ENCODE measurements at places on chromosomes 13 and 19. TPM values are rescaled to one million over a fixed set of nuclear protein-coding genes. Genes with fewer than 3 reads are reported as not detected.

DNA sequence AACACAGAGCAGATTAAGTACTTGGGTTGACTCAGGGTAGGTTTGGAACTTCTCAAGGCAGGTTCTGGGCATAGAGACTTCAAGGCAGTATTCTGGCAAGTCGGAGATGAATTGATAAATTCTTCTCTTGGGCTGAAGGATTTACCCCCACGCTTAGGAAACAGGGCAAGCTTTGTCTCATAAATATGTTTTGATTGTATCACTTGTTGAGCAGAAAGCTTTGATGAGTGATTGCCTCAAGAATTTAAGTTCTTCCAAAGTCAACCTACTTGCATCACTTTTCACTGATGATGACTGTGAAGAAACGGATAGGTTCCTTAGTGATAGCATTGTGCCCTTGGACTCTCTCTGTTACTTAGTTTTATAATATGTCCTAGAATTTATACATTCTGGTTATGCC, 258.6 kb upstream of the DACH1 start:
- DNase-seq: no peak

DNA sequence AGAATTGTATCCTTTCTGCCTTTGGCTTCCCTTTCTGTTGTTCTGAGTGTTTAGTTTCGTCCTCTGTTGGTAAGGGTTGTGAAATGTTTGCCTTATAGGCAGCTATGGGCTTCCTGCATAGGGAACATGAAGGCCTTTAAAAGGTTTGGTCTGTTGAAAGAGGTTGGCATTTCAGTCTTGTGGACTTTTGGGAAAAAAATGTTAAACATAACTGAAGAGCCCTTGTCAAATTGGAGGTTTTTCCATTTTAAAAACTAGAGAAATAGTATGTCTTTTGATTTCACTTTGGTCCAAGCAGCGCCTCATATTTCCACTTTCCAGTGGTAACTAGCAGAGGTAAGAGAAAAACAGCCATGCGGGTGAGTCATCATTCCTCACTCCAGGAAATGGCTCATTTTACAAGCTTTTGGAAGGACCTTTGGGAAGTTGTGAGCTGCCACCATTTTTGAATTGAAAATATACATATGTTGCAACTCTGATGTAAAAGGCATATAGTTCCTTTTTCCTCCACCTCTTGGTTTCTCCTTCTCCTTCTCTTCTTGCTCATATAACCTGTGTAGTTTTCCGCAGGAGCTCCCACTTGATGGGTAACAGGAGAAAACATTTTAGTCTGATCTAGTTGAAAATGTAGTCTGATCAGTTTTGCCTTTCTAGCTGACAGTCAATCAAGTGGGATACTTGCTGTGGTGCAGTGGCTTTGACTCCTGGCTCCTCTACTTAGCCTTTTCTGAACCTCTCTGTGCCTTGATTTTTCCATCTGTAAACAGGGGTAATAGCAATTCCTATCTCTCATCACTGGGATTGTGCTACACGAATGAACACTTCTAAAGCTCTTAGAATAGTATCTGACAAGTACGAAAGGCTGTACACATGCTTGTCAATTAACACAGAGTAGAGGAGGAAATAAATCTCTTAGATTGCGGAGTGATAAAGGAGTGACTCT, 23.0 kb downstream of the GPC6 start:
- DNase-seq: peak; percentile 28

- no peak for DNase-seq
These were observed 22.3 kb downstream of the NLRP11 start for GRCh38 chr19:55809381-55810058.

- peak; percentile 29 for DNase-seq
These were observed 69.6 kb downstream of the ARHGEF7 start for GRCh38 chr13:111184458-111185401.

- no peak for DNase-seq
These were observed 117.6 kb upstream of the SPATA13 start for GRCh38 chr13:24042710-24043440.

SLAIN1 gene
- 27.9 TPM for polyA plus RNA-seq

PLPP2 gene
- 7.3 TPM for polyA plus RNA-seq

DNA sequence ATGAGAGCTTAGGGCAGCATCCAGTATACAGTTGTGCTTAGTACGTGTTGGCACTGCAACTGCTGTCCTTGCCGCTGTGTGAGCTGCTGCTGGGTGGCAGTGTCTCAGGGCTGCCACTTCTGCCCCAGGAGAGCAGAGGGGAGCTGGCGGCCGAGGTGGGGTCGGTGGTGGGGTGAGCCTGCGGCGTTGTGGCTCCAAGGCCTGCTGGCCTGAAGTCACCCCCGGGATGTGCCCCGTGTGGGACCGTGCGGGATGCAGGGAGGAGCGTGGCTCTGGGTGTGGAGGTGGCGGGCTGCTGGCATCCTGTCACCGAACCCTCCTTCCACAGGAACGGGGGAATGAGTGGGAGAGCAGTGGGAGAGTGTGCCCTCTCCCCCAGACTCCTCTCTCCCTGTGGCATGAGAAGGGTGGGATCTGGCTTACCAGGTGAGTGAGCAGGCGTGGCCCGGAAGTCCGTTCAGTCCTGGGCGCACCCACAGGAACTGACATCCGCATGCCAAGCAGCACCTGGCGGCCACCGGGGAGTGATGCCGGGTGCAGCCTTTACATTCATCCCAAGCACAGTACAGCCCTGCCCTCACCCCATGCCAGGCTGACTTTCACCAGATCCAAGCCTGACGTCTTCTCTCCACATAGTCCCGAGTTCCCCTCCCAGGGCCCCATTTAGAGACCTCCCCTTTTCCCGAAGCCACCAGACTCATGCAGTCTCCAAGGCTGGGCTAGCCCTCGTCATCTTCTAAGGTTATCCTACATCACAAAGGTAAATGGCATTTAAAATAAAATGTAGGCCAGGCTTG, 26.6 kb downstream of the MCF2L start:
- DNase-seq: no peak

GRCh38 chr19:40053491-40053890, 2.5 kb downstream of the ZNF780B start:
- no peak for DNase-seq

DNA sequence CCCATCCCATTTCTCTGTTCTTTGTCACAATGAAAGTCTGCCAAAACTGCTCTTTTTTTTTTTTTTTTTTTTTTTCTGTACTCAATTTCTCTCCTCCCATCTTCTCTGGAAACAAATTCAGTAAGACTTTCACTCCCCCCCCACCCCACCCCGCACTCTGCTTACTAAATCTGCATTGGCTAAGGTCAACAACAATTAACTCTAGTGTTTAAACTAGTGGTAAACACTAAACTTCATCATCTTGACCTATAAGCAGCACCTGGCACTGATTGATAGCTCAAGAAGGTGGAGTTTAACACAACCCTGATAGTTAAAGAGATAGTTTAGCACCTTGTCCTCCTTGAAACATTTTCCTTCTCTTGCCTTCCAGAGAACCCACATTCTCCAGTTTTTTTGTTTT, 14.1 kb upstream of the KLF12 start:
- DNase-seq: no peak

EFNA2 gene
- polyA plus RNA-seq: 1.3 TPM

GJA3 gene
- 0.10 TPM for polyA plus RNA-seq

GRCh38 chr19:33434069-33434885, 60.8 kb downstream of the CEBPG start:
- no peak for DNase-seq

DNA sequence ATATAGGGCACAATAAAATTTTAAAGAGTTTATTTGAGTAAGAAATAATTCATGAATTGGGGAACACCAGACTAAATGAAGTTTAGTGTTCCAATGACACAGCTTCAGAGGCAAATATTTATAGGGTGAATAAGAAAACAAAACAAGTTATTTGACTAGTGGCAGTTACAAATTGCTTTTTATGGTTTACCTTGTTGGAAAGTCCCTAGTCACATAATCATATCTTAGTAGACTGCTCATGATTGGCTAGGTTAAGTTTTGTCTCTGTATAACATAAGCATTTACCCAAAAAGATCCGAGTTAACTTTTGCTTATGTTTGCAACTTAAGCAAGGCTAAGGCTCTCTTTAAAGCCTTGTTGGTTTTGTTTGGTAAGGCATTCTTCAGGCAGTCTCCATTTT, 224.7 kb upstream of the MIR17HG start:
- DNase-seq: no peak

- no peak for DNase-seq
These were observed 72.5 kb downstream of the ZNF708 start for GRCh38 chr19:21256722-21257121.

DNA sequence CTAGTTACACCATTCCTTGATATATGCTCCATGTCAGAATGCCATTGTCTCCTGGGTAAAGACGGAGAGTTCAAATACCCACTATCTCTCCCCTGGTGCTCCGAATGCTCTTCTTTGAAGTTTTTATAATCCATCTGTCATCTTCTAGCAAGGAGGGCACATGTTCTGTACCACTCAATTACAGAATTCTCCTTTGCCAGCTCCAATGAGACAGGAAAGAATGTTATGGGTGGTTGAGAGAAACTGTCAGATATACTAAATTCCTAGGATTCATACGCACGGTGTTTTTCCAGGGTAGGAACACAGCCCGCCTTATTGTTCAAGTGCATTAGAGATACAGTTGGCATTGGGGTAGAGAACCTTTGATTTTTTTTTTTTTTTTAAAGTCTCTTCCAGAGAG, 118.0 kb upstream of the ZNF536 start:
- no peak for DNase-seq

KLHL1 gene
- 0.03 TPM for polyA plus RNA-seq

DNA sequence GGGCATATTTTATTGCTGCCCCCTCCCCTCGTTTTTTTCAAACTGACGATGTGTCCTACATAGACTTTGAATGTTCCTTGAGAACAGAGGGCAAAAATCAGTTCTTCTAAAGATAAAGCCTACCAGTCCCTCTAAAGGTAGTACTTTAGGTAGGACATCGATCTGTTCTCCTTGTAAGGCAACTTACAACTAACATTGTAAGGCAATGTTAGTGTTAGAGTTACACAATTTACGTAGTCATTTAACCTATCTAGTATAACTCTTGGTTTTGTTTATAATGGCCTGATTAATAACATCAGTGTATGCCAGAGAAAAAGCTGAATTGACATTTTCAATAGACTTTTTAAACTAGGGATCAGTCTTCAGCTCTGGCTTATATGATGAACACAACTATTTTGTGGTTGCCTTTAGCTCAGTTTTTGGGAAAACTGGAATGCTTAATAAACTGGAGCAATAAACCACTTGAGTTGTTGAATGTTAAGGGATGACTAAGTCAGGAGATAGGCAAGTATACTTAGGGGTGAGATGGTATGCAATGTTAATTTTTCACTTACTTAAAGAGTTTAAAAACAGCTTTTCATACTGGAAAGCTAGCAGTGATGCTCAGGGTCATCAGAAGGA, 2.2 kb downstream of the NDFIP2 start:
- DNase-seq: no peak

DNA sequence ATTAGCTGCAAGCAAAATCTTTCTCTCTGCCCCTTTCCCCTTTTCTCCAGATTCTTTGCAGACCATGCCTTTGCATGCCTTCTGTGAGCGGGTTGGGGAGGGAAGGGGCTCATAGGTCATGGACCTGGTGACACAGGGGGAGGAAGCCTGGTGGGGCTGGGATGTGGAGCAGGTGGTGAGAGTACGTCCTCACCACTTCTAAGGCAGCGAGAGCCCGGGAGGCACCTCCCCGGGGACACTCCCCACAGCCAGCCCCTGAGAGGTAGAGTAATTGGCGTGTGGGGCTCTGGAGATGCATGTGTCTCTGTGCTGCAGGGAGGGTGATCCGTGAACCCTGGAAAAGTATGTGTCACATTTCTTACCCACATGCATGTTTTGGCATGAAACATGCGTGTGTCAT, 42.5 kb upstream of the EHD2 start:
- DNase-seq: no peak

INTS6 gene
- 47.5 TPM for polyA plus RNA-seq

NLRP4 gene
- not detected for polyA plus RNA-seq

DNA sequence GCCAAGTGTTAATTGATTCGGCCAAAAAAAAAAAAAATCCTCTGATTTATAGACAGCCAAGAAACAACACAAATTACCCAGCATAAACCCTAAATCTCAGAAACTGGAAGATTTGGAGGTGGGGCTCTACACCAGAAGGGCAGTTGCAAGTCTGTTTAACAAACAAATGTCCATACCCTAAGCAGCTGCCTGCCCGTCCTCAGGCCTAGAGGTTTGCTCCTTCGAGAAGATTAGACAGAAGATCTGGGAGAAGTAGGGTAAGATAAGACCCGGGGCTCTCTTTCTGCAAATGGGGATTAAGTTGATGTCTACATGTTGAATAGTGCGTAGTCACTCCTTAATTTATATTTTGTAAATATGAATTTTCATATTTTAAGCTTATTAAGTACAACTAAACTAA, 3.4 kb upstream of the N4BP2L1 start:
- DNase-seq: no peak

- no peak for DNase-seq
These were observed 202.4 kb downstream of the ITGBL1 start for GRCh38 chr13:101654883-101655282.

BCAM gene
- 141 TPM for polyA plus RNA-seq

GRCh38 chr13:51934461-51935087, 72.8 kb downstream of the CCDC70 start:
- no peak for DNase-seq

DNA sequence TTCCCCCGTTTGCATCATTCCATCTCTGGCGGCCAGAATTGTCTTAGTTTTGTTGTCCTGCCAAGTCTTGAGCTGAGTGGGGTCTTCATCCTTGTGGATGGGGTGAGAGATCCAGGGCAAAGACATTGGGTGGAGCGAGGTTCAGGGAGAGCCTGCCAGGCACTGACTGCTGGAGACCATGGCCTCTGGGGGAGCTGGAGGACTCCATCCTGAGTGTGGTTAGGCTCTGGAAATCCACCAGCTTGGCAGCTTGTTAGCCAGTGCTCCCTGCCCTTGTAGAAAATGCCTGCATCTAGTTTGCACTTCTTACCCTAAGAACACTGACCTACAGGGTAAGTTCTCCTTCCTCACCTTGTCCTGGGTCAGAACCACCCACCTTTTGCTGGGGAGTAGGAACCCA, 97.2 kb upstream of the ZNF536 start:
- no peak for DNase-seq

- no peak for DNase-seq
These were observed 2.2 kb upstream of the IL11 start for GRCh38 chr19:55372316-55373081.

DNA sequence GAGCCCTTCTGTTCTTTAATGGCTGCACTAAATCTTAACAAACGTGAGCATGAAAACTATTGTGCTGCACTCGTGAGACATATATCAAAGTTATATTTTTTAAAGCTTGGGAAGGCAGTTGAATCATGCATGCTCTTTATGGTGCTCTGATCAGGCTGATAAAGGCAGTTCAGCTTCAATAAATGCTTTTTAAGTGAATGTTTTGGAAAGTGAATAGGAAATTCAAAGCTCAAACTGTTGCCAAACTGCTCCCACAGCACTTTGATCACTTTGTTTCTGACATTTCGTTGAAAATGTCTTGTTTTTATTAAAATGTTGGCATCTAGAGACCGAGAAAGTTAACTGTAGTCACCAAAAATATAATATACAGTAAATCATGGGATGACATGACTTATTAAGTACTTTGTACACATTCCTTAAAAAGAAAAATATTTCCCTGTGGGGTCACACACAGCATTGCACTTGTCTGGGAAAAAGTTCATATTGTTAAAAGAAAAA, 625.7 kb upstream of the PCDH9 start:
- no peak for DNase-seq

All from right lung (tissue), 10 donors.